ENCODE measurements at places on chromosomes 7 and 10.

GRCh38 chr7:82566752-82567151 lies 123.2 kb upstream of the CACNA2D1 start:
- DNase-seq = no peak

- peak; percentile 47 for DNase-seq
Observed at GRCh38 chr10:100743626-100744135, 1.7 kb upstream of the PAX2 start.

DNA sequence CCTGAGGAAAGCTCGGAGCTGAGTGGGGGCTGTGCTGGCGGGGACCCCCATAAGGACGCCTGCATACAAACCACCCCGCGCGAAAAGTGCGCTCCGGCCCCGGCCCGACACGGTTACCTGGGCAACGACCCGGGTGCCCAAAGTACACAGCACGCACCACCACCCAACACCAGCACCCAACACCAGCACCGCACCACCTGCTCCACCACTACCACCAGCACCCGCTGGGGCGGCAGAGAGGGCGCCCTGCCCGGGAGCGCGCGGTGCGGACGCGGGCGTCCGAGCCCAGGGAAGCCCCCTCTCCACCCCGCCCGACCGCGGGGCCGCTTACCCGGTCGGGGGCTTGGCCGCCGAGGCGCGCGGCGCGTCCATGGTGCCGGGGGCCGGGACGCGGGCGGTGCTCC lies 345 bp downstream of the COBL start:
- DNase-seq = no peak

GRCh38 chr7:78769481-78770101 lies 683.9 kb downstream of the MAGI2 start:
- DNase-seq = no peak

GRCh38 chr7:17441557-17441956 lies 143.1 kb downstream of the AHR start:
- no peak for DNase-seq

DNA sequence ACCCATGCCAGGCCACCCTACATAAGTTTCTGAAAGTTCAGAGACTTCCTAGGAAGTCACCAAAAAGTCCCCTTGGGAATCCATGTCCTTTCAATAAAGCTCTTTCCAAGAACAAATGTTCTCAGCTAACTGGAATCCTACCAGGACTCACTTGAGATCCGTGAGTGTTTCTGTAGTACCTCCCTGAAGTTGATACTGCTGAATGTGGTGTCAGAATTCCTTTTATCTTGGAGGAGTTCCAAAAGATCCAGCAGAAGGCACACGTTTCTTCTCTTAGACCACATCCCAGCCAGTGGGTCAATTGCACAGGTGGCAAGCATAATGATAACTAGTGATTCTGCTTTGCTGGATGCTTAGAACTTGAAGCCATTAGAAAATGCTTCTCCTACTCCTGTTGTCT lies 689.7 kb upstream of the IGFBP3 start:
- DNase-seq = no peak

GRCh38 chr7:154931906-154932305 lies 71.0 kb downstream of the PAXIP1 start:
- DNase-seq = no peak

- DNase-seq = no peak
Observed at GRCh38 chr7:83610649-83611304, 38.2 kb downstream of the SEMA3E start.

GRCh38 chr7:157192861-157193260 lies 54.1 kb downstream of the UBE3C start:
- DNase-seq = no peak
